ENCODE measurements at places on chromosomes 5 and 9.

GRCh38 chr9:129334105-129334935, 156.3 kb upstream of the IER5L start:
- DNase-seq: no peak

- no peak for DNase-seq
Observed at GRCh38 chr9:37034305-37034937, 353 bp upstream of the PAX5 start.

GRCh38 chr5:180808461-180809000, 5.9 kb upstream of the MGAT1 start:
- DNase-seq: no peak

DNA sequence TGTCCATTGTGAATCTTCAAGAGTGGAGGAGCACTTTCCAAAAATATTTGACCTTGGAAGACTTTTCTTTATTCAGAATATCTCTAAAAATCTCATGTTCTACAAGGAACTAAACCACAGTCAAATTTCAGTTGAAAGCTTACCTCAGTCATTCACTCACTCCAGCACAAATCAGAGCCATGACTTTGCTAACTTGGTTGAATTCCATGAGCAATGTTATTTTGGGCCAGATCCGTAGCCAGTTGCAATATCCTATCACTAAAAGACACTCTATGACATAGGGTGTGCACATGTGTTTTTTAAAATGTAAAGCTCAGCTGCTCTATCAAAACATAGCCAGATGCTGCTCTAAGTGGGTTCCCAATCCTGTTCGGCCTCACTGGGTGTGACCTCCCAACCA, 156.1 kb upstream of the ANKRD55 start:
- DNase-seq: no peak

- DNase-seq: no peak
Observed at GRCh38 chr5:112036206-112036605, 279.2 kb upstream of the NREP start.

DNA sequence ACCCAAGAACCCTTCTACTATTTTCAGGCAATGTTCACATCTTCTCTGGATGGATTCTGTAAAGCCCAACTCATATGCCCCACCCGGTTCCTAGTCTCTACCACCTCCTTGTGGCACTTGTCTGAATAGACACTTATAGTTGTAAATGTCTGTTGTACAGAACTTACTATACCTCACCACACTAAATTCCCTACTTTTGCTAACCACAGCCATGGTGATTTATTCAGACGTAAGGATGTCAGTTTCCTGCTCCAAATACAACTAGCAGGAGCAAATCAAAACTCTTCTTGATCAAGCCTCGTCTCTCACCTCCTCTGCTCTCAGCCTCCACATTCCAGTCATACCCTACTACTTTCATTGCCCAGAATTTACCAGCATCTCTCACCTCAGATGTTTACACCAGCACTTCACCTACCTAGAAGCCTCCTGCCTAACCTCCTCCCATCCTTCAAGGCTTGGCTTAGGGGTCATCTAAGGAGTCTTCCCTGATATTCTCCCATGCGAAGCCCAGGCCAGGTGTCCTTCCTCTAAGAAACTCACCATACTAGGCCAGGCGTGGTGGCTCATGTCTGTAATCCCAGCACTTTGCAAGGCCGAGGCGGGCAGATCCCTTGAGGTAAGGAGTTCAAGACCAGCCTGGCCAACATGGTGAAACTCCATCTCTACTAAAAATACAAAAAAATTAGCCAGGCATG, 75.5 kb downstream of the MAPKAP1 start:
- no peak for DNase-seq

GRCh38 chr9:93159601-93160471, 24.1 kb upstream of the WNK2 start:
- peak; percentile 81 for DNase-seq

DNA sequence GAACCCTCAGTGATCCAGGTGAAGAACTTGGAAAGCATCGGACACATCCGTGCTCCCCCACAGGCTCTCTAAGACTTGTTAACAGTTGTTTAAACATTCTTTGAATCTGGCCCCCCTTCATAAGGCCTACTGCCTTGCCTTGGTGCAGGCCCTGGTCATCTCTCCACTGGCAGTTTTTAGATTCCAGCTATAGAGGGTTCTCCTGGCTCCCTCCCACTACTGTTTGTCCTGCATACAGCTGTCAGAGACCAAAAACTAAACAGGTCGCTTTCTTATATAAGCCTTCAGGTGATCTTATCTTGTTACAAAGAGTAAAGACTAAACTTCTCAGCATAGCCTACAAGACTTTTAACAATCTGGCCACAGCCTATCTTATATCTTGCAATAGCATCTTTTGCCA, 32.3 kb downstream of the NRG2 start:
- no peak for DNase-seq

Data from amygdala (tissue), 56 donors.